ENCODE measurements at places on chromosomes 5 and 9.

DNA sequence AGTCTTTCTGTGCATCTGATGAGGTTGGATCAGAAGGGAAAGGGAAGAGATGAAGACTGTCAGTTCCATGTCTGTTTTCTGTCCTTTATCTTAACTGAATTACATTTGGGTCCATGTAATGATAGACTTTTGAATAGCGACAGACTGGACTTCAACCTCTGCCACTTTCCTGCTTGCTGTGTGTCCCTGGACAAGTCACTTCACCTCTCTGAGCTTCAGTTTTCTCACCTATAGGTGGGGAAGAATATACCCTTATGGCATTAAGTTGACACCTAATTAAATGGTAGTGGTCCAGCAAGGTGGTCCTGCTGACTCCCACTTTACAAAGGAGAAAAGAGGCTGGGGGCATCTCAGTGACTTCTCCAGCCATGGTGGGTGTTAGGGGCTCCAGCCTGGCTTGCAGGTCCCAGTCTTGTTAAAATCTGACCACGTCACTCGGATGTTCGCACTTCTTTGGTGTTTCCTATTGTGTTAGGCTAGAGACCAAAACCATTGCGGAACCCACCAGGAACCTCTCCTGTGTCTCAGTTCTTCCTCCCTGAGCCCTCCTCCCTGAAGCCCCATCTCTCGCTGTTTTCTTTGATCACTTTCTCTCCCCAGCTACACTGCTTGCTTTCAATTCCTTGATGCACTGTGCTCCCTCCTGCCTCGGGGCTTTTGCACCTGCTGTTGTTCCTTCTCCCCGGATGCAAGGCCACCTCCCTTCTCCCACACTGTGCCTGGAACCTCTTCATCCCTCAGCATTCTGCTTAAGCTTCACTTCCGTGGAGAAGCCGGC, 256.5 kb downstream of the NSG2 start:
- no peak for DNase-seq

DNA sequence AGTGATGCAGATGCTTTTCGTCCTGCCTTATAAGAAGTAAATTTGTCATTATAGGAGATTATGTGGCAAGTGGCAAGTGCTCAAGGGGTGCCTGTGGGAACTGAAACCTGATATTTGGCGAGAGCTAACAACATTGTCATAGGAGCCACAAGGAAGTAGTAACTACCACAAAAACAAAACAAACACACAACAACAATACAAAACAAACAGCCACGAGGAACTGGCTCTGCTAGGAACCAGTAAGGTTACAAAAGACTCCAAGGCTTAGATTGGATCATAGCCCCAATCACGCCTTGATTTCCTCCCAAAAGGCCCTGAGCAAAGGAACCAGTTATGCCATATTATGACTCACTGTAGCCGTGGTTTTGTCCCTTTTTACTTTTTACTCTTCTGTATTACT, 1045.2 kb downstream of the CDH12 start:
- DNase-seq: no peak

DNA sequence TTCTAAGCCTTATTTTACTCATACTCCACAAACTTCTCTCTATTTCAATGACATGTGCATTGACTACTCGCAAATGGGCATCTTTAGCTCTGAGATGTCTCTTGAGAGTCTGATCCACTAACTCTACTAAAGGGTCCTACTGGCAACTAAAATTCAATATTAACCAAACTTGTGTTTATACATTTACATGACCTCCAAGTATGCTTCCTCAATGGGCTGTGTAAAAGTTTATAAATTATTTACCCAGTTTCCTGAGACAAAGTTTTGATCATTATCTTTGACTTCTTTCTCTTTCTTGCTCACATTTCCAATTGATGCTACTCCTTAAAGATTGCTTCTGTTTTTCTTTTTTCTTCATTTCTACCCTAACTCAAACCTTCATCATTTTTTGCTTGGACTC, 510.1 kb upstream of the DAB2 start:
- DNase-seq: no peak

DNA sequence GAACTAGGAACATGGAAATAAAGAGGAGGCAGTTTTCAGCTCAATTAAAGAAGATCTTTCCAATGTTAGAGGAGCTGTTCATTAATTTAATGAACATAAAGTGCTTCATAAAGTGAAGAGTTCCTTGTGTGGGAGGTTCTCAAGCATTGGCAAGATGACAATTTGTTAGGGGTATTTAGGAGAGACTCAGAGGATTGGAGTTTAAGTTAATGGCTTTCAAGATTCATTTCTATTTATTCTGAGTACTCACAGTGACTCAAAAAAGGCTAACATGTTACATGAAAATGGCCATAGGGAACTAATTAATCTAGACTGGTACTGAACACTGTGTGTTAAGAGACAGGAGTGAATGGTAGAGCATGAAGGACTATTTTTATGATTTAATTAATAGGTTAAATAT, 55.4 kb upstream of the CDH12 start:
- DNase-seq: no peak

GRCh38 chr5:4990462-4990861, 149.7 kb upstream of the ADAMTS16 start:
- DNase-seq: no peak

DNA sequence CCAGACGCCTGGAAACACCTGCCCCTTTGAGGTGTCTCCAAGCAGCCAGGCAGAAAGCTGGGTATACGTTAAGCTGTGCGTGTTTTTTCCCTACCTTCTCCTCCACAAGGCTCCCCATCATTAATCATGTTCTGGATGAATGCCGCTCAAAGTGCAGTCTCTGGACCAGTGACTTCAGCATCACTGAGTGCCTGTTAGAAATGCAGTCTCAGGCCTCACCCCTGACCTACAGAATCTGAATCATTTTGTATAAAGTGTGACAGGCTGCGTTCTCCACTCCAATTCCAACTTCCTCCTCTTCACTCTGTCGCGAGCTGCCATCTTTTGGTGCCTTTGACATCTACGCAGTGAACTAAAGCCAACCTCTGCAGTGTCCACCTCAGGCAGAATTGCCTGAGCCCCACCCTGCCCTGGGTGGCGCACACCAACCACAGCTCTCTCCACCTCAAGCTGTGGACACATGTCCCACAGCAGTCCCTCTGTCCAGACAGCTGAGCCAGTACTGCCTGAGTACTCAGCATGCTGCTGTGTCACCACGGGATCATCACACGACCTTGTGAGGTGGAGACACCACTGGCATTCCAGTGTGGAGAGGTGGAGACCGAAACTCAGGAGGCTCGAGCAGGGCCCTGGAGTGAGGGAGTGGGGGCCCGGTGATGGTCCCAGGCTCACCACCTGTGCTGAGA, 14.2 kb downstream of the PTPN3 start:
- no peak for DNase-seq

- DNase-seq: no peak
These were observed 139.1 kb downstream of the PLPPR1 start for GRCh38 chr9:101167490-101168134.

GRCh38 chr9:119509291-119509905, 140.2 kb upstream of the BRINP1 start:
- no peak for DNase-seq

DNA sequence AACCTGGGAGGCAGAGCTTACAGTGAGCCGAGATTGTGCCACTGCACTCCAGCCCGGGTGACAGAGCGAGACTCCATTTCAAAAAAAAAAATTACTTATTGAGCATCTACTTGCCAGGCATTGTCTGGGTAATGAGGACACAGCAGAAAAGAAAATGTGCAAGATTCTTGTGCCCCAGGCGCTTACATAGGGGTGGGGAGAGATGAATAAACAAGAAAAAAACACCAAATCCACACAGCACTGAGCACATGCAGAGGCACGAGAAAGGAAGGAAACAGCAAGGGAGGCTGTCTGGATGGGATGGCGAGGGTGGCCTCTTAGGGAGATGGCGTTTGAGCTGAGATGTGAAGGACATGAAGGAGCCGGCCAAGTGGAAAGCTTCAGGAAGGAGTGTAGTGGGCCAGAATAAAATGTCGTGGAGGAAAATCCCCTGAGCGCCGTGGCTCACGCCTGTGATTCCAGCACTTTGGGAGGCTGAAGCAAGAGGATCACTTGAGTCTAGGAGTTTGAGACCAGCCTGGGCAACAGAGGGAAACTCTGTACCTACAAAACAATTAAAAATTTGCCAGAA, 13.9 kb downstream of the DYNC2I2 start:
- DNase-seq: no peak

DNA sequence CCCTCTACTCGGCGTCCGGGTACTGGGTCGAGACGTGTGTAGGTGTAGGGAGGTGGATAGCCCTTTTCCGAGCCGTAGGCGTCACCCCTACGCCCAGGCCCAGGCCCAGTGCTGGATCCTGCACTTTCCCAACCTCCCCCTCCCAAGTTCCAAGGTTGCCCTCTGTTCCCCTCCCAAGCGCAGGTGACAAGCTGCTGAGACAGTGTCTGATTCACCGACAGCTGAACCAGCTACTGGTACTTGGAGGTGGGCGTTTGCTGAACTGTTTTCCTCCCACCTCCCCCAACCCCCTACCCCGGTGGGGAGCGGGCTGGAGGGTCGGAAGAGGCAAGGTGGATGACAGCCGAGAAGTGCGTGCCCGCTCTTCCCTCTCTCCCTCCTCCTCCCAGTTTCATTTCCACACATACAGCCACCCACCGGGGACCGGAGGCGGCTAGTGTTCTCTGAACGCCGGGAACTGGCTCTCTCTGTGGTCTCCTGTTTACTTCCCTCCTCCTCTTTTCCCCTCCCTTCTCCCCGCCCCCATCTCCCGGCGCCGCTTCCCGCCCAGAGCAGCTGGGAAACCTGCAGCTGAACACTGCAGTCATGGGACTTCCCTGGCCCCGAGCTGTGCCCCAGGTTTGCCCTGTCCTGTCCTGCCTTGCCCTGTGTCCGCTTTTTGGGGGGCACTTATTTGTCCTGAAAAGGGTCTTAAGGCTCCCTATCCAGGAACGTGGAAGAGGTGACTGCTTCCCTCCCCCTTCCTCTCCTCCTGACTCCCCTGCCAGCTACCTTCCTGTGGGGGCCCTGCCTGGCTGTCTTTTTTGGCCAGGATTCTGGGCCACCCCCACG, 6.2 kb upstream of the KLF9 start:
- DNase-seq: no peak
